ENCODE measurements at places on chromosomes 7 and 10.

DNA sequence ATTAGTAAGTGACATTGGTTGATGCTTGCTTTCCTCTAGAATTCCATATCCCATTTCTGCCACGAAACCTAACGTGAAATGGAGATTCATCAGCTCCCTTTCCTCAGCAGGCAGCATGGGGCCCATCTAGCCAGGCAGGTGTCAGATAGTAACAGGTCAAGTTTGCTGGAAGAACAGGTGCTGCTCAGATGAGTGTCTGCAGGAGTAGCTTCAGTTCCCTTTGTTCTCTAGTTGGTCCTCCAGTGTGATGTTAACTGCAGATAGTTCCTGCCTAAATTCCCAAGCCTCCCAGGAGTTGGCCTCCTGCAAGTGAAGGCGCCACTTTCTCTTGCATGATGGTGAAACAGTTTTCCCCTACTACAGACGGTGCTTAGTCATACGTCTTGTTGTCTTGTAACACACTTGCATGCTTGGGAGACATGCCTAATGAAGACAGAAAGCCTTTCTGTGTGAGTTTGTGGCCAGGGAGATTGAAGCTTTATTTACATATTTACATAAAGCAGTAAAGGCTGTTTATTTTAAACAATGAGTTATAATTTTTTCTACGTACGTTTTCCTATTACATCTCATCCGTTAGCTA, 175.4 kb downstream of the CHN2 start:
- DNase-seq, result no peak

DNA sequence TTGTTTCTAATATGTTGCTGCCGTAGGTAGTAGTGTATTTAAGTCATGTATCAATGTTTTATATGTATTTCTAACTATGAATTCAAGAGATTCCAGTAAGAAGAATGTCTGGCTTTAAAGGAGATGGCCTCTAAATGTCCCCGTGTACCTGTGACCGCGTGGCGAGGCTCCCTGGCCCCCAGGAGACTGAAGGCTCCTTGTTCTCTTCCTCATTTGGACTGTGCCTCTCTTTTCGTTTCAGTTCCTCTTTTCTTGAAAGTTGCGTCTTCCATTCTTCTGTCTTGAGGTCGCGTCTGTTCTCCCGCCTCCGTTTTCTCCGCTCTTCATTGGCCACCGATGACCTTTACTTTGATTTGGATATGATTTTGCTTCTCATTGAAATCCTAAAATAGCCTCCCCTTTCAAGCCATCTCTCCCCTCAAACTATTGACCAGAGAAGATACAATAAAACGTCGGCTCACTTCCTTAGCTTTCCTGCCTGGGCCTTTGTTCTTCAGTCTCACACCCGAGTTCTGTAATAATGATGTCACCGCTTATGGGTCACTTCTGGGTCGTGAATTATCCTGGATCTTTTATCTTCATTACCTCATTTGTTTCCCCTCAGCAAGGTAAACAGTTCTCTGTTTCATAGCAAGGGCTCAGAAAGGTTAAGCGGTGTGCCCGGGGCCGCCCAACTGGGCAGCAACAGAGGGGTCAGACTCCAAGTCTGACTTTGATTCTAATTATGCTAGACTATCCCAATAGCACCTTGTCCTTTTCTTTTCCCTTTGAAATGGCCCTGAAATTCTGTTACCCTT, 28.7 kb downstream of the WIPI2 start:
- no peak for DNase-seq

GRCh38 chr10:84755311-84755710, 426.9 kb downstream of the CCSER2 start:
- no peak for DNase-seq

- no peak for DNase-seq
Observed at GRCh38 chr10:80553436-80553835, 15.7 kb downstream of the SH2D4B start.

GRCh38 chr7:28808796-28809533, 149.2 kb downstream of the TRIL start:
- no peak for DNase-seq

- DNase-seq, result no peak
Observed at GRCh38 chr7:92794831-92795230, 41.5 kb downstream of the CDK6 start.

DNA sequence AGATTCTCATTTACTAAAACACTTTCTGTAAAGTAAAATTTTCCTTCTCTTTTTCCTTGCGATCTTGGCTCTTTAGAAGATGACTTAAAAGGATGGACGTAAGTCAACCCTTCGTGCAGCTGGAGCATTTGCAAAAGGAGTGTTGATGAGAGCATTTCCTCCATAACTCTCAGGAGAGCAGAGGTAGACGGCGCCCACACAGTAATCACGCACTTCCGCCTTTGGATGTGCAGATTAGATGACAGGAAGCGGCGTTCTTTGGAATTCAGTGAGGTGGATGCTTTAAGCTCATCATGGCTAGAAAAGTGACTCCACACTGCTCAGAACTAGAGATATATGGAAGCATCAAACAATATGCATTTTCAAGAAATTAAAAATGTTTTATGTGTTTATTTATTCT, 43.0 kb upstream of the NPS start:
- DNase-seq, result no peak

- DNase-seq, result peak; percentile 38
Observed at GRCh38 chr10:78578929-78579328, 489.8 kb upstream of the ZMIZ1 start.

DNA sequence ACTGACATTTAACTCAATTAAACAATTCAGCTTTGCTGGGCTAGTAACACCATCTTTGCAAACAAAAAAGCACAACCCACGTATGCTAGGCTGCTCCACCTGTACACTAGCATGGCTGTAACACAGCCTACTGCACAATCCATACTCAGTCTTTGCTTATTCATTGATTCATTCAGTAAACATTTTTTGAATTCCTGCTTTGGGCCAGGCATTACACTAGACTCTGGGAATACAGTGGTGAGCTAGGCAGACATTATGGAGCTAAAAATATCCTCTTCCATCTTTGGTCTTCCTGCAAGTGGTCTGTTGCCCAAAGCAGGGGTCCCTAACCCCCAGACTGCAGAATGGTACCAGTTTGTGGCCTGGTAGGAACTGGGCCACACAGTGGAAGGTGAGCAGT, 9.9 kb downstream of the CNNM1 start:
- DNase-seq, result no peak

DNA sequence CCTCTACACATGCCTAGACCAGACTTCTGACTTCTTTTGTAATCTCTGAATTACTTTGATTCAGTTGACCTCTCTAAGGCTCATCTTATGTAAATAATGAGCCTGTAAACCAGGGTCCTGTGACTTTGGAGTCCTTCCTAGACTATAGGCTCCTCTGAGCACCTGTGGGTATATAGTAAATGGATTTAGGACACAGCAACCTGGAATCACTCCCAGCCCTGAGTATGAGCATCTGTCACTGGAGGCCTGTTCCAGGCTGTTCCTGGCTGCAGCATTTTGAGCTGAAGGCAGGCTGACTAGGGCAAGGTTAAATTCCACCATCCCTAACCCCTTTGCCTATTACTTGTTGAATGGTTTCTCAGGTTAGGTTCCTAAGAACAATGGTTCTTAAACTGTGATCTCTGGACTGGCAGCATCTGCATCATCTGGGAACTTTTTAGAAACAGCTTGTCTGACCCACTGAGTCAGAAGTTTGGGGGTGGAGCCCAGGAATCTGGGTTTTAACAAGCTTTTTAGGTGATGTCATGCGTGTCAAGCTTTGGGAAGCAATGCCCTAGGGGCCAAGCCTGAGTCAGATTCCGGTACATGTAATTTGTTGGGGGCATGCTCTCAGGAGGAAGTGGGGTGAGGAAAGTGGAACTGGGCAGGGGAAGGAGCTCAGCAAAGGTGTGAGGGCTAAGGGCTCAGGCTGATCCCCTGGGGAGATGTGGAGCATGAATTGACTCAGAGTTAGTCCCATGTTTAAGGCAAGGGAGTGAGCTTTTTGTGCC, 28.2 kb downstream of the MINDY4 start:
- no peak for DNase-seq

DNA sequence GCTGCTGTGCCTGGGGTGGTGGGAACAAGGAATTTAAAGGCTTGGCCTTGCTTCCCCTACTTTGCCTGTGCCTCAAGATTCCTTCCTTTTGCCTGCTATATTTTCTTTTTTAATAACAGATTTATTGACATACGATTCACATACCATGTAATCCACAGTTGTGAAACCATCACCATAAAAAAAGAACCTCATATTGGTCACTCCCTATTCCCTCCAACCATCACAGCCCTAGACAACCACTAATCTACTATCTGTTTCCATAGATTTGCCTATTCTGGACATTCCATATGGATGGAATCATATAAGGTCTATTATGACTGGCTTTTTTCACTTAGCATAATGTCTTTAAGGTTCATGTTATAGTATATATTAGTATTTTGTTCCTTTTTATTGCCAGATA, 59.3 kb upstream of the TRIM8 start:
- no peak for DNase-seq

- DNase-seq, result no peak
Observed at GRCh38 chr10:91691981-91692380, 59.1 kb upstream of the PPP1R3C start.

- DNase-seq, result no peak
Observed at GRCh38 chr10:19944911-19945663, 128.9 kb downstream of the PLXDC2 start.

DNA sequence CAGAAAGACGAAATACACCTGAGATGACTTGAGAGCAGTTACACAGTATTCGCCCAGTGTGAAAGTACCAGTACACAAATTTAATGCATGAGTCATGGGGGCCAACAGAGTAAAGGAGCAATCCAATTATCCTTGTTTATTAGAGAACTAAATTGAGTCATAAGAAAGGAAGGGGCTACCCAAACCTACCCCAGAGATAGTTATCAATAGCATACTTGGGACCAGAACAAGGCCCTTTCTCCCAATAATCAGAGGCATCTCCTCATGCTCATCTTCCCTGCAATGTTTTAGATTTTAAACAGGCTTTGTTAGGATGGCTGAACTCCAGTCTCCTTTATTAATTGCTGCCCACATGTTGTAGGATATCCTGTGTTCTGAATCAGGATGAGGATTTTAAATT, 239.7 kb upstream of the LRGUK start:
- no peak for DNase-seq

DNA sequence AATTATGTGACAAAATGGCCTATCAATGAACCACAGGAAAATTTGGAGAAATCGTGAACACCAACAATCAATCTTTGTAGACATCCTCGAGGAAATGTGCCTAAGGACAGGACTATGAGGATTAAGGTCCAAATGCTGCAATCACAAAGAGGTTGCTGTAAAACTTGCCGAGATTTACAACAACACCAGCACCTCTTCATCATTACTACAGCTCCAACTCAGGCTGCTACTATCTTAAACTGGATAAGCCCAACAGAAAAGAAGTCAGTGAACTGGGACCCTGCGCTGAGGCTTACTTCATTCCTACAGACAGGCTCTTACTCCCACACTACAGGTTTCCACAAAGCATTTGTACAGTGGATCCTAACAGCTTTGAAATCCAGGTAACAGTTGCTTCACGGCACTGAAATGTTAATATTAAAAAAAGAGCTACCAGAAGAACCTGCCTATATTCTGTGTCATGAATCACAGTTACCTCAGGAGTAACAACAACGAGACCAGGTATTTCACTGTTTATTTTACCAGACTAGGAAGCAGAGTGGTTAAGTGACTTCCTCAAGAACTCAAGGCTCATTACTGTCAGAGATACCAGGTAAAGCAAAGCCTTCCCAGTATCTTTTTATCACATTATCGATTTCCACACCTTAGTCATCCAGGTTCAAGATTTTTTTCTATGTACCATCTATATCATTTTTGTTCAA, 23.9 kb downstream of the CACUL1 start:
- no peak for DNase-seq

GRCh38 chr10:132463333-132464255, 66.6 kb downstream of the PWWP2B start:
- DNase-seq, result no peak
